ENCODE measurements at places on chromosomes 16 and 17.

GRCh38 chr16:4371357-4372000, at the start of gene VASN:
TSS of gene VASN (plus strand) at chr16:4371848. CDS start at chr16:4380878, 9,030 bp downstream.
- peak; percentile 29 for DNase-seq

- no peak for DNase-seq
Measured at GRCh38 chr17:17711641-17712162, 30.4 kb downstream of the RAI1 start.

GRCh38 chr16:81516478-81517149, 72.0 kb downstream of the CMIP start:
- no peak for DNase-seq

- no peak for DNase-seq
Measured at GRCh38 chr17:82458885-82459424, 414 bp downstream of the NARF start.

GRCh38 chr16:69827524-69827923, 65.4 kb downstream of the WWP2 start:
- no peak for DNase-seq

DNA sequence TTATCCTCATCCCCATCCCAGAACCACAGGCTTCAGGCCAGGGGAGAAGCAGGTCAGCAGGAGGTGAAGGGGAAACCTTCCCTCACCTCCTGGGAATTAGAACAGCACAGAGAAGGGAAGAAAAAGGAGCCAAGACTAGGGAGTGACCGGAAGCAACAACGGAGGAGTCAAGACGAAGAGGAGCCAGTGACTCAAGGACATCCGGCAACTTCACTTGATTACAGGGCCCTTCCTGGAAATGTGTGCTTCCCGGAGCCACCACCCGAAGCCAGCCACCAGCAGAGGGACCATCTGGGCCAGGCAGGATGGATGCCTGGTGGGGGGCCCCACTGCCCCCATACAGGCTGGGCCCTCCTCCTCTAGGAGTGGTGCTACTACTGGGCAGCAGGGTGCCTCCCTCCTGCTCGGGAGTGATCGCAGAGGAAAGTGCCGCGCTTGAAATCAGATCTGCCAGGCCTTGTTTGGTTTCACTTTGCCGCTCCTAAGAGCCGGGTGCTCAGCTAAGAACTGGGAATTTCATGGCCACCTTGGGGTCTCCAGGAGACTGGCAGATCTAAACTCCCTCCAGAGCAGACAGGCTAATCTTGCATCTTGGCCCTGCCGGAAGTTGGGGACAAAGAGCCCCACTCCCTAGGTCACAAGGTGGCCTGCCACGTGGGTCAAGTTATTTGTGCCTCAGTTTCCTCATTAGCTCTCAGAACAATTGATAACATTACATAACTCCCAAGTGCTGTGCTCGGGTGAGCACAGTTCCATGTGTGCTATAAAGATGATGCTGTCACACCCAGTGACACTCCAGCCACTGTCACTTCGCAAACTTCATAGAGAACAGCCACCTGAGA, 6.6 kb downstream of the CDC42EP4 start:
- peak; percentile 21 for DNase-seq

DNA sequence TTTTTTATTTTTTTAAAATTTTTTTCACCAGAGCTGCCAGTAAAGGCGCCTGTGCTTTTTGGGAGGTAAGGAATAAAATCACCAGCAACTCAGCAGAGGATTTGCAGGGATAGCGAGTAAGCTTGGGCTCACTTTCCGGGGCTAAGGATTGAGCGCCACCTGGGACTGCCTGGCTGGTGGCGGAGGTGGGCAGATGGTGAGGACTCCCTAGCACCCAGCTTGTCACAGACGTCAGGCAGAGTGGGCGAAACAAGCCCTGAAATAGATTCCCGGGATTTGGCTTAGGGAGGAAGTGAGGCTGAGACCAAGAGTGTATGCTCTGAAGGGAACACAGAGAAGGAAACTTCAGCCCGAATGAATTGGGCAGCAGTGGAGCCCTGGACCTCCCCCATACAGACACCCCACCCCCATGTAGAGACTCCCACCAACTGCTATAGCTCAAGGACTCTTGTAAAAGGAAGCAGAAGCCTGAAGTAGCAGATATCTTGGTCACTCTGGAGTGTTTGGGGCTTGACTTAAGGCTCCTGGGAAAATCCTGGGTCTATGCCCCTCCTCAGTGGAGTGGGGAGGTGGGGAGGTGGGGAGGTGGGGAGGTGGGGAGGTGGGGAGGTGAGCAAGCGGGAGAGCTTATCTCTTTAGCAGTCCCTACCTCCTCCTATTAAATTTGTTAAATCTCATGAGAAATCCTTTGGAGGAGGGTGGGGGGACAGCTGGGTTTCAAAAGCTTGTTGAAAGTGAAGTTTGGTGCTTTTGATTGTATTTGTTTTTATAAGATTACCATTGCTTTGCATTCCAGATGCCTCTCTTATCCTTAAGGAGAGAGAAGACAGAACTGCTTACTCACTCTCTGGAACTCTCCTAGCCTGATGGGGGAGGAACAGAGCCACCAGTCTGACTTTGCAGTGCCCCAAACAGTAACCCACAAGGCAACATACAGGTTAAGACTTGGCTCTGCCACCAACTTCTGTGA, 8.2 kb downstream of the ARL4D start:
- DNase-seq = no peak

DNA sequence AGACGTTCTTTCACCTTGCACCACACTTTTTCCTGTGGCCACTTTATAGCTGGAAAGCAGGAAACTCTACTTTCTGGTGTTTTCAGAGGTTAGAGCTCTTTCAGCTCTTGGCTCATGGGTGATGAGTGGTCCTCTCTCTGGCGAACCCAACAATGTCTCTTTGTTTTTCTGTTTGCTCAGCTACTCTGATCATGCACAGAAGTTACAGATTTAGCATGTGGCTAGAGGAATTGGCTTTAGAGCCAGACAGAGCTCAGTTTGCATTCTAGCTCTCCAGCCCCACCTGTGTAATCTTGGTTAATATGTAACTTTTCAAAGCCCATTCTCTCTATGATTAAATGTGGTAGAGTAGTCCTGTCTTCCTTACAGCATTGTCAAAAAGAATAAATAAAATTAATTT, 225.2 kb downstream of the HAPSTR1 start:
- no peak for DNase-seq

- no peak for DNase-seq
Measured at GRCh38 chr16:22327446-22327775, 30.2 kb downstream of the POLR3E start.

DNA sequence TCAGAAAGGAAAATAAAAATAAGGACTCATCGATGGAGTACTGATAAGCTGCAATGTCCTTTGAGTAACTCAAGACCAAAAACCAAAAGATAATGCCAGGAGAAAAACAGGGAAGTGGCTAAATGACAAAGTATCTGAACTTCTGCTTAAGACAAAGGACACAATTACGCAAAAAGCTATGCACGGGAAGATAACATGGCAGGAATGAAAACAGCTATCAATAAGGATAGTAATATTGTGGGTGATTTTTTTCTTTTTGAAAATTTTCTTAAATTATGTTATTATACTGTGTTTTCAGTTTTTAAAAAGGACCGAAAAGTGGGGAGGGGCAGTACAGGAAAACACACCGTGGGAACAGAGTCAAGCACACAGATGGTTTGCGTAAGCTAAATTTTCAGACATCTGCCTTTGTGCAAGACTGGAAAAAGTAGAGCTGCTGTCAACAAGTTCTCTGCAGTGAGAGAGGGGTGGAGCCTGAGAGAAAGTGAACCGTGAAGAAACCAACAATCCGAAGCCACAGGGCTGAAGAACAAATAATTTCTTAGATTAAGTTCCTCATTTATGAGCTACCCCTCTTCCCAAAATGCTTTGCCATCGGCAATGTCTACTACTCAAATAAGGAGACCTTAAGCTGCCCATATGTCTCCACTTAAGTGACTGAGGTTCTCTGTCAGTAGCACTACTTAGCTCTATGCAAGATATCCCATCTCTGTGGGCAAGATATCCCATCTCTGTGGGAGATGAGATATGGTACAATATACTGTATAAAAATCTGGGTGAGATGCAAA, 99.9 kb upstream of the CORO6 start:
- DNase-seq = no peak

Data from NCI-H774 (cell line).